ENCODE measurements at places on chromosomes 12 and 14.

- DNase-seq: no peak
These were observed 24.6 kb upstream of the ITPR2 start for GRCh38 chr12:26857465-26858176.

GRCh38 chr14:102043251-102044025 lies 43.4 kb downstream of the HSP90AA1 start:
- DNase-seq: no peak

- no peak for DNase-seq
These were observed 199.1 kb downstream of the MED13L start for GRCh38 chr12:116078396-116078795.

DNA sequence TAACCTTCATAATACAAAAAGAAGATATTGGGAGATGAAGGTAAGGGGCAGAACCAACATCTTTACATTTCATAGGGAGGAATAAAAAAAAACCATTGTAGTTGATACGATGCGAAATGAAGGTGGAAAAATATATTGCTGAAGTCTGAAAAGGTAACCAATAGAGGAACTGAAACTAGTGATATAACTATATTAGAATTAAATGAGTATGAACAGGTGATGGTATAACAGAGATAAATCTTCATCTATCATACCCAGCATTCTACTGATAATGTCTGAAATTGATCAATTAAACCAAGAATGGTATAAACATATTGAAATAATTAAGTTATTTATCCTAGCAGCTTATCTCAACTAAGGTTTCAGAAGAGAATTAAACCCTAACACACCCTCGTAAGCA lies 332.1 kb downstream of the NELL2 start:
- DNase-seq: no peak

DNA sequence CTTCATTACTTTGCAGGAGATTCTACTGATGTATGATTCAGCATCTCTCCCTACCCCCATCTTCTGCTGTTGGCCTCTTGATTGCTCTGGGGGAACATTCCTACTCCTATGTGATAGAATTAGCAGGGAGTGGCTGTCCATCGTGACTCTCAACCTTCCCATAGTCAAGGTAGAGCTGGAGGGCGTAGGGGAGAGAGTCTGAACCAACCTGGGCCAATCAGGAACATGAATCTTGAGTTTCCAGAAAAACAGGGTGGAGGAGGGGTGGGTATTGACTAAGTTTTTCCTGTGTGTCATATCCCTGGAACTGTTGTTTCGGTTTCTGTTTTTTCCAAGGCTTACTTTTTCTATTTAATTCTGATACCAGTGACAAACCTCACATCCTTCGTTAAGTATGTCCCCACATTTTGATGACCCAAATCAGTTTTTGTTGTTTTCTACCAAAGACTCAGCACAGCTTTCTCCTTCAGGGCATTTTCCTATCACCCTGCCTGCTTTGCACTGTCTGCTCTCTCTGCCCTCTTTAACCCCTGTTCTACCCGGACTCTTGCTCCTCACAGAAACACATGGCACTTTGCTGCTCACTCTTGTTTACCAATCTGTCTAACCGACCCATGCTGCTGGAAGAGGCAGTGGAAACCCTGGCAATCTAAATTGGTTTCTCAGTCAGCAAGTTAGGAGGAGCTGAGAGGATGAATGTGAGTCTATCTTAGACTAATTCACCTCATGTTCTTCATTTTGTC lies 1428.3 kb downstream of the AACS start:
- DNase-seq: no peak

- no peak for DNase-seq
These were observed 61.9 kb downstream of the ABCC9 start for GRCh38 chr12:21879312-21879711.

Data from NCI-H187 (cell line).